Activated CD8-positive, alpha-beta memory T cell treated with anti-CD3 and anti-CD28 coated beads for 4 hours (primary cell): ENCODE measurements at places on chromosomes 4 and X.

GRCh38 chr4:54800831-54801530 lies 143.2 kb downstream of the KIT start:
- no peak for DNase-seq

DNA sequence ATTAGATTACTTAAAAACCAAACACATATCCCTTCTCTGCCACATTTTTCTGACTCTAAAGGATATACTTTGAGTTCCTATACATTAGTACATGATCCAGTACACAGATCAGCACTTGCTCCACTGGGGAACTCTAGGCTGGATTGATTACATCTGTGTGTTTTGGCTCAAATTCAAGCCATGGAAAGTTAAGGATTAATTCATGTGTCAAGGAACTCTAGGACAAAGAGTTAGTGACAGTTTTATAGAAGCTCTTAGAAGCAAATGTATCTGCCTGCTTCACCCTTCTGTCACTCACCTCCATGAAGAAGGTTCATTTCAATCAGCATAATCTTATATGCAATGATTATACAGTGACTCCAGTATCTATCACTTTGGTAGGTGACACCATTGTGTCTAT lies 43.2 kb downstream of the SCFD2 start:
- no peak for DNase-seq

DNA sequence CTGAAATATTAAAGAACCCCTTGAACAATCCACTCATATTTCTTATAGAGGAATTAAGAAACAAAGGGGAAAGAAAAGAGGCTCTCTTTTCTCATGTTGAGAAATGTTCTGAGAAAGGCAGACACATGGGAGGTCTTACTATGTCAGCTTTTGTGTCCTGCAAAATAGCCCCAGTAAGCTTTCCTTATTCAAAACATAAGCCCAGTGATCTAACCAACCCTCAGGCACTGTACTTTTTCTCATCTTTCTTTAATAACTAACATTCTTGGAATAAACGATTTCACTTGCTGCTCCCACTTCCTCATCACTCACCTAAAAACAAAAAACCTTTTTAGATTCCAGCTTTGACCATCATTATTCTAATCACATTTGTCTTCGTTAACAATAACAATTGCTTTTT lies 115.9 kb downstream of the GLRA3 start:
- no peak for DNase-seq

DNA sequence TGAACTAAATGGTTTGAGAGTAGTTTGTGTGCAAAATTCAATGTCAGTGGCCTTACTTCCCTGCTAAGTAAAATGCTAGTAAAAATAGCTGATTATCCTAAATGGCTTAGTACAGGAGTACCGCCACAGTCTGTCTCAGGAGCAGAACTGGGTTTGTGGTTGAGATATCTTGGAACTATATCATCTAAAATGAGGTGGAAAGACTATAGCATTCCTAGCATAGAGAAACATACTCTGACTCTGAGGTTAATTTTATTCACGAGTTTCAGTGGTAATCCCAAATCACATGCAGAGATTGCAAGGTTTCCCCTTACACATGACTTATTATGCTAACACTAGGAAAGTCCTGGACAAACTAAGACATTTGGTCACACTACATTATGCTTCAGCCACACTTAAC lies 70.4 kb downstream of the OR13H1 start:
- DNase-seq: no peak

DNA sequence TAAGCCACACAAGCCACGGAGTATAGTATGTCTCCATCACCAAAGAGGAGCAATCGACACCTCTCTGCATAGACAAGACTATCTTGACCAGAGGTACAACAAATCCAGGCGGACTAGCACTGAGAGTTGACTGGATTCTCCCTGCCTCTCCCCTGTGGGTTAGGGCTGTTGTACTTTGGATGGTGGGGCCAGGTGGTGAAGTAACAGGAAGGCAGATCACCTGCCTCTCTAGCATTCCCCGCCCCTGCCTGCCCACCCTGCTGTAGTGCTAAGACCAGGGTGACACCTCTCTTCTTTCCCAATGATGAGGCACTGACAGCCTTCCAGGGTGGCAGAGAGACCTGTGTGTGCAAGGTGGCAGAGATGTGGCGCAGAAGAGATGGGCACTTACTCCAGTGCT lies 47.5 kb upstream of the TRIM2 start:
- DNase-seq: no peak

DNA sequence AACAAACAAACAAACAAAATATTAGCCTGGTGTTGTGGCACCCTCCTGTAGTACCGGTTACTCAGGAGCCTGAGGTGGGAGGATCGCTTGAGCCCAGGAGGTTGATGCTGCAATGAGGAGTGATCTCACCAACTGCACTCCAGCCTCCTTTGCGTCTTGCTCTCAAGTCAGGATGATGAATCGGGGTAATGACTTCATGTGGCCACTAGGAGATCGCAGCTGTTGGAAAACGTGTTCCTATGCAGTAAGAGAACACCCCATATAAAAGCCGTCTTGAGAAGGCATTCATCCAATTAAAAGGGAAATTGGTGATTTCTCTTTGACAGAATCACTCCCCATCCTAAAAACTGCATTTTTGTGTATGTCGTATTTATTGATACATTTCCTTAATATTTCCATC lies 6.9 kb downstream of the CCNB3 start:
- no peak for DNase-seq

DNA sequence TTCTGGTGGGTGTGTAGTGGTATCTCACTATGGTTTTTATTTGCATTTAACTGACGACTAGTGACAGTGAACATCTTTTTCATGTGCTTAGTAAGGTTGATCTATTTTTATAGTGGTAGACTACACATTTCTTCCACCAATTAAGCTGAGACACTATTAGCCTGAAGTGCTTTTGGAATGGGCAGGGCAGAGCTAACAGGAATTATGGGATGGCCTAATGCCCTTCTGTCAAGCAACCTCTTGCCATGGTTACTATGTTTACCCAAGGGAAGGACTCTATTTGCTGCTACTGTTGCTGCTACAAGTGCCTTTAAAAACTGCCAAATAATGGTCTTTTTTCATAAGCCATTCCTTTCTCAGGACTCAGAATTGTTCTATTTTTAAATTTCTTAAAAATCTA lies 676.7 kb upstream of the ACTRT1 start:
- no peak for DNase-seq

- DNase-seq: no peak
Observed at GRCh38 chr4:113368056-113368455, 318.6 kb downstream of the ANK2 start.

DNA sequence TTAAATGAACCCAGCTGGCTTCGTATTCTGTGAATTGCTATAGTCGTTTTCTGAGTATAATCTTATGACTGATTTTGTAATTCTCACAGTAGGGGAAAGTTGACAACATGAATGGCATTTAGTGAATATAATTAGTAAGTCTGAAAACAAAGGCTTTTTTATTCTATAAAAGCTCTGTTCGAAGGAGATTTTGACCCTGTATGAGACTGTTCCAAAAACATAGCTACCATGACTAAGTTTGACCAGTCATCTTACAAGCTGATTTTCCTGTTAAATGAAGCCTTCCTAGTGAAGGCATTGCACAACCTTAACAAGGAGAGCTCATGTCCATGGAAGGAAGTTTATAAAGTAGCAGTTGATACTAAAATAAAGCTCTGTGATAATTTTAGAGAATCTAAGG lies 242.3 kb downstream of the RPA4 start:
- no peak for DNase-seq

DNA sequence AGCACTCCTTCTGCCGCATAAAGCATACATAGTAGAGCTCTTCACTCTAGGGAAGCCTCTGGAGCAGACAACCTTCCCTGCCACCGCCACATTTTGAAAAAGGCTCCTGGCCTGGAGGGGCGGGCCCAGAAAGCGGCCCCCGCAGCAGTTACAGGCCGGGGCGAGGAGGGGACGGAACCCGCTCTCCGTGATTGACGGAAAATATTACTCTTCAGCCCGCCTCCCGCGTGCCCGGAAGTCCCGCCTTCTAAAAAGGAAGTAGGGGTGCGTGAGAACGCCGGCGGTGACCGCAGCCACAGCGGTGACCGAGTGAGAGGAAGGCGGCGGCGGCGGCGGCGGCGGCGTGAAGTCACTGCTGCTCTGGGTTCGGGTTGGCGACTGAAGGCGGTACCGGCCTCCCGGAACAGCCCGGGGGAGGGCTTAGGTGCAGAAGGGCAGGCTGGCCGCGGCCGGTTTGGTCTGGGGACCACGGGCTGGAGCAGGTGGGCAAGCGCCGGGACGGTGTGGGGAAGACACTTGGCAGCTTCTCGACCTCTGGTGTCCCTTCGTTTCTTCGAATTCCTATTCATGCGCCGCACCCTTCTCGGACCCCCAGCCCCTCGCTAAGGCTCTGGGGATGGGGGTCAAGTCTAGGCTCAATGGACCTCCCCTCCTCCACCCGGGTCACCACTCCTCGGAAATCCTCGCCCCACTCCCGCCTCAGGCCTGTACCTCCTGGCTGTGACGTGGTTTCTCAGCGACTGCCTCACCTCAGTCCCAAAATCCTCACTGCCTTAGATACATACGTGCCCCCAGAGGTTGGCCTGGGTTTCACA lies at the start of gene HCCS:
Gene HCCS, plus strand, starts transcription at position 296 of the 815 bp plus-strand sequence. CDS start 729 bp downstream, outside the sequence.
- peak; percentile 62 for DNase-seq

GRCh38 chr4:35771571-35771970 lies 472.7 kb downstream of the ARAP2 start:
- no peak for DNase-seq

GRCh38 chrX:133189195-133189594 lies 29.0 kb downstream of the TFDP3 start:
- DNase-seq: no peak

GRCh38 chrX:7082556-7082955 lies 65.0 kb upstream of the STS start:
- no peak for DNase-seq

- no peak for DNase-seq
Observed at GRCh38 chr4:141099326-141099725, 33.9 kb downstream of the RNF150 start.

DNA sequence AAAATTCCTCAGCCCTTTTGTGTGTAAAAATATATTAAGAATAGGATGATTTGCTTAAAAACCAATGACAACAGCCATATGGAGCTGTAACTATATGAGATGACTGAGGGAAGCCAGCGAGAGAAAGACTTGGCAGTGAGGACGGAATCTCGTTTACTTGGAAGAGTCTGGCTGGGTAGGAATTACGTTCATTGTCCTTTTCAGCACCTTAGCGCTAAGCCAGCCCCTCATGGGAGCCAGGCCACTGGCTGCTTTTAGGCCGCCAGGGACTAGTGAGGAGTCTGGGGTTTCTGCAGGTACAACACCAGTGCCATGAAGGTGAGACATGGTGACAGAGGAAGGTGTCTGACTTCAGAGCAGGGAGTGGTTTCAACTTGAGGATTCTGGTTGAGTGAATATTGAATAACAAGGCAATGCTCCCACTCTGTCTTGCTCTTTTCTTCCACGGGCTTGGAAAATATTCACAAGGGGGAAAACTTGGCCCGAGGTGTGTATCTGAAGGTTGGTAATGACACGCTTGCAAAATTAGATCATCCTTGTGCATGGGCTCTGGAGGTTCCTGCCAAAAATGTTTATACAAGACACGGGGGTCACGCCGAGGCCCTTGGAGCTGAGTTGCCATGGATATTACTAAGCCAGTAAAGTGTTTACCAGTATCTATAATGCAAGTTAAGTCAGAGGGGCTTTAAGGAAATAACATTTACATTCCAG lies 17.4 kb downstream of the KLF3 start:
- no peak for DNase-seq

GRCh38 chrX:9911487-9911886 lies 55.7 kb upstream of the CLDN34 start:
- no peak for DNase-seq

GRCh38 chr4:139602776-139603360 lies 46.8 kb upstream of the SETD7 start:
- DNase-seq: no peak

GRCh38 chr4:8220661-8221450 lies 21.8 kb downstream of the SH3TC1 start:
- DNase-seq: no peak

DNA sequence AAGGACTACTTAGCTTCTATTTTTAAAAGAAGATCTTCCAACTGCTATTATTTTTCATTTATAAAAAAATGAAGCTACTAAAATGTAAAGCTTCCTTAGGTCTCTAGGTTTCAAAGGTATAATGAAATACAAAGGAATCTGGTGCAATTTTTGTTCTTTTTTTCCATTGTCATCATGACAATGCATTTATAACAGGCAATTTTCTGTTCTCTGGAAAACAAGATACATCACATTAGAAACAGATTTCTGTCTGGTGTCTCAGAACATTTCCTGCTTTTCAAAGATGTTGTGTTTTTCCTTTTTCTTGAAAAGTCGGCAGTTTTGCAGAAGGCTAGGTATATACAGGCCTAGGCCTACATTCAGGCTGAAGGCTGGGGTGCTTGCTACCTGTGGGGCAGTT lies 63.6 kb upstream of the ATP8A1 start:
- DNase-seq: no peak

- no peak for DNase-seq
Observed at GRCh38 chr4:185683222-185683621, 128.8 kb downstream of the SORBS2 start.
